ENCODE measurements at places on chromosomes 2 and 18. TPM values are rescaled to one million over a fixed set of nuclear protein-coding genes. Genes with fewer than 3 reads are reported as not detected.
A peak's percentile ranks its signal among the peaks of the same experiment; 100 is the strongest.

- no peak for DNase-seq
Measured at GRCh38 chr18:26971409-26971808, 105.9 kb upstream of the AQP4 start.

DNA sequence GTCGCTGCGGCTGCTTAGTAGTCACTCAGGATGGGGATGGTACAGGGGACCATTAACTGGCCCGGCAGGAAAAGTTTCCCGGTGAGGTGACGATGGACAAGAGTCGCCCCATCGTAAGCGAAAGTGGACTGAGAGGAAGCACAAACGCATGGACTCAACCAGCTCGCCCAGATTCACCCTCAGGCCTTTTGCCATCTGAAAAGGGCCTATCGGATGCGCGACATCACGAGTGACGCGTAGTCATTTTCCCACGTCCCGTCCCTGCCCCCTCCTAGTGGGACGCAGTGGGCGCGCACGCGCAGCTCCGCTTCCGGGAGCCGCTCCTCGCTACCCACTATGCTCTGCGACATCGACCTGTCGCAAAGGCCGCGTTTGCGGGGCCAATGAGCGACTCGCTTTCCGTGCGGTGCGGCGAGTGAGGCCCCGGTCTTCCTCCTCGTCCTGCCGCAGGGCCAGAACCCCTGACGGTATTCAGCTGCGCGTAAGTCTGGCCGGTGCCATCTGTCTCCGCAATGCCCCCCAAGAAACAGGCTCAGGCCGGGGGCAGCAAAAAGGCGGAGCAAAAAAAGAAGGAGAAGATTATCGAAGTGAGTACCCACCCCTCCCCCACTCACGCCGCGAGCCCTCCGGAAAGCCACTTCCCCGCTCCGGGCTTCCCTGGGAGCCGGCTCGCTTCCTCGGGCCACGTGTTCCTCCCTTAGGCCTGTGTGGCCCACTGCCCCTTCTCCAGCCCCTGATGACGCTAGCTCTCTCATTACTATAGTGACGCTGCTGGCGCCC lies at the start of gene ZC3H15:
Gene ZC3H15 (plus strand): TSS at position 390 of the 780 bp plus-strand sequence. CDS start 123 bp downstream, at position 513.
- peak; percentile 97 for DNase-seq

Gene TET3
- polyA plus RNA-seq, result 0.73 TPM

Gene SCN9A
- not detected for polyA plus RNA-seq

Gene TTR
- polyA plus RNA-seq, result not detected

Data from naive B cell (primary cell).